GM12892 (cell line): ENCODE measurements at places on chromosomes 3 and 15.

- no peak for DNase-seq
Observed at GRCh38 chr3:14959359-14959943, 12.1 kb downstream of the NR2C2 start.

DNA sequence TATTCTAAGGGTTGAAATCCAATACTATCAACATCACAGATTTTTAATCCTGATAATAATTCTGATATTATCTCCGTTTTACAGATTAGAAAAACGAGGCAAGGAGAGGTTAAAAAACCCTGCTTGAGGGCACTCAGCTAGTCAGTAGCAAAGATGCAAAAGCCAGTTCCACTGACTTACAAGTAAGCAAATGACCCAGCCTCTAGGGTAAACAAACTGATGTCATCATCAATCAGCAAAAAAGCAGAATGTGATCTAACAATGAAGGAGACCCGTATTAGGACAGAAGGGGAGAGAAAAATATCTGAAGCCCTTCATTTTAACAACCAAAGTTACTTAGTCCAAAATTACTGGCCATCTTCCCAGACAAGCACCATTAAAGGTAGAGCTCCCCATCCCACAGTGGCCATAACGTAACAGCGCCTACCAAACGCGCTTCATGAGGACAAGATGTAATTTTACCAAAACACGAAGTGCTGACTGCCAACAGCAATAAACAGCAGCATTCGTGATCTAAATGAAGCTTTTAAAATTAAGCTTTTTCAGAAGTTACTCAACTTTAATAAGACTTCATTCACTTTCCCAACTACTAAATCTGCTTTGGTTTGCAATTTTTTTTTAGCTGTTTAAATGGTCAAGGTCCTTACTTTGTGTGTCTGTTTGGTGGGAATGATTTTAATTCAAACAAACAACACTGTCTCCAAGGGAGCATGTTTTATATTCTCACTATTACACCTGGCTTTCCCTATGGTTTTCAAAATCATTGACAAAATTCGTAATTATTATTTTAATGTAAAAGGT, 176.6 kb downstream of the OSBPL10 start:
- no peak for DNase-seq

GRCh38 chr3:181915551-181915950, 203.8 kb downstream of the SOX2 start:
- DNase-seq = no peak

GRCh38 chr3:124620600-124621063, 109.6 kb upstream of the UMPS start:
- no peak for DNase-seq

DNA sequence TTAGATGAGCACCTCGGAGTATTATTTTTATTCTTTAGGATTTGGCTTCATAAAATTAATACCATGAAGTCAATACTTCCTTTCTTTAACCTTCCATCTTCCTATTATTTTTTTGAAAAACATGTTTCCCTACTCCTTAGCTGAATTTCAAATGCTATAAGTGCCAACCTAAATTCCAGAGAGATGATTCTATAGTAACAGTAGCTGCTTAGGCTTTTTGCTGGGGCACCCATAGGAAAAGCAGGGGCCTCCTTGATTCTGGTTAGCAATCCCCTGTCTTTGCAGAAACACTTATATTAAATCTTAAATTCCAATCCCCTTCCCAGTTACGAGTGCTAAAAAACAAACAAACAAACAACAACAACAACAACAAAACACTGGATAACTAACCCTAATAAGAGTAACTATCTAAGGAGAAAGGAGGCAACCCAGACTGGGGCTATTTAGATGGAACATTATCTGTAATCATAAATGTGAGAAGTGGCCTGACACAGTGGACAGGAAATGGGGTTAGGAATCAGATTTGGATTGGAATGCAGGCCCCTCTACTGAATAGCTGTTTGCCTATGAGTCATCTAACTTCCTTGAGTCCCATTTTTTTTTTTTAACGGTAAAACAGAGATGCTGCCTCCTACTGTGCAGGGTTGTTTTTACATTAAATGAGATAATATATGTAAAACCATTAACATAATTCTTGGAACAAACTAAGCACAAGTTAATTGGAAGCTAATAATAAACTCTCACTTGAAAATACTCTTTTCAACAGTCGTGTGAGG, 148.1 kb downstream of the WDR72 start:
- DNase-seq = no peak

DNA sequence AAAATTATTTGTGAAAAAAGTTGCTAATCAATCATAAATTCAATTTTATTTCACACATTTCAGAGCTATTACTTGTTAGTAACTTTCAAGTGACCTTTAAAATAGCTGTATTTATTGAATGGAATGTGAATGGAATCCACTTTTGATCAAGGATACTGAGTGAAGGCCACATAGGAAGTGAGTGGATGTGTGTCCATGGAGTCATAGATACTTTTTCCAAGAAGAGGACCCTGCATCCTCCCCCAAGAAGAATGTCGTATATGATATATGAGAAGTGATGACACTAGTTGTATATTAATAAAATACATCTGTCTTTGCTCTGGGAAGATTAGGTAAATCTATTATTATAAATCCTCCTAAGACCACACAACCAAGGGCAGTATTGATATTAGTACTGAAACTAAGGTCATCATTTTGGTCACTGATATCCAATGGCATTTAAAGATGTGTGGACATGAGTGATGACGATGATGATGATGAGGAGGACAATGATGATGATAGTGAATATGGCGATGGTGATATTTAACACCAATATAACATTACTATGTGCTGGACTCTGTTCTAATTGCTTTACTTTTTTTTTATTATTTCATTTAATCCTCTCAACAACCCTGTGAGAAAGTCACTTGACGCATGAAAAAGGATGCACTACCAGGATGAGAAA, 493.0 kb upstream of the NR2F2 start:
- DNase-seq = no peak

- DNase-seq = no peak
Observed at GRCh38 chr3:74617776-74618175, 3.3 kb upstream of the CNTN3 start.

GRCh38 chr3:14885307-14885706, 62.1 kb upstream of the NR2C2 start:
- no peak for DNase-seq

DNA sequence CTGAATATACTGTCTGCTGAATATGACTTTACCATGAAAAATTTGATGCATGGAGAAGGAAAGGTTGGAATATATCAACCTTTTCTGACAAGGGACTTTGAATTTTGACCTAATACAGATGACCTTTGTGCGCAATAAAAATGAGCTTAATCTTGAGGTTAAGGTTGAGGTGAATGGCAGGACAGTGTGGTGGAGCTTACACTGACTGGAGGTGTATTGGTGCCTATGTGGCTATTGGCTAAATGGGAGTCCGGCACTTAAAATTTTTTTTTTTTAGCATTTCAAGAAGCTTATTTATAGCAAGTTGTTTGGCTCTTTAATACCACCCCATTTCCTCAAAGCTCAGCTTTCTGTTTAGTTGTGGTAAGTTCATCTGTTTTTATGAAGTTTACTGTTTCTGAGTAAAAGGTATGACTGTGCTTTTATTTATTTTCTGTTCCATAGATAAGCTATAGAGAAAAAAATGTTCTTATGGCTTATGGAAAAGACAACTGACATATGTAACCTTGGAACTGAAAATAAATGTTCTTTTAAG, 15.2 kb downstream of the CDIN1 start:
- DNase-seq = no peak

DNA sequence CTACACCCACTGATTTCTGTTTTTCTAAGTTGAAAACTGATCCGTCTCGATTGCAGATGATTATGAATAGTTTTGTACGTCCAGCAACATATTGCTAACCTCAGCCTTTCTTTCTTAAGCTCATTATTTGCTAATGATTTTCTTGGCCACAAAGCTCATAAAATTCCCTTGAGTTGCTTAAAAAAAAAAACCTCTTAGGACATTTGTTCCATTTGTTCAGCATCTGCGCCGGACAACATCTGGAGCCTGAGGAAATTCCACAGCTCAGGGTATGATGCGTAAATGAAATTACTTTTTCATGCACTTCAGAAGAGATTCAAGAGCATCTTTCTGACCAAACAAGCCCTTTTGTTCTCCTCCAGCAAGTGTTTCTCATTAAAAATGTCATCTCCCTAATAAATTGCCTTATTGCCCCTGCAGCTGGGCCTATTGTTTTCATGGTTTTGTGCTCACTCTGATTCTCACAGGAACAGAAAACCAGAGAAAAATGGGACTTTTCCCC, 249.1 kb upstream of the MCTP2 start:
- no peak for DNase-seq

DNA sequence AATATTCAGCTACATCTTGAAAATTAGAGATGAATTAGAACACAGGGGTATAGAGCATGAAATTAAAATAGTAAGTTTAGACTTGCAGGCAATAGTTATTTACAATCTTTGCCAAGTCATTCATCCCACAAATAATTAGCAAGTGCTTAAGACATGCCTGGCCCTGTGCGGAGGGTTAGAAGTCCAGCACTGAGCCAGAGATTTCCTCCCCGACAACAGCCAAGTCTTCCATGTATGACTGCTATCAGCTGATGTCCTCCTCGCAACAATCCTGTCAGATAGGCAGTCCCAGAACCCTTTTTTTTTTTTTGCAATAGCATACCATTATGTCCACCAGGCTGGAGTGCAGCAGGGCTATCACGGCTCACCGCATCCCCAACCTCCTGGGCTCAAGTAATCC, 14.6 kb downstream of the SIN3A start:
- no peak for DNase-seq

GRCh38 chr15:47466357-47466756, 250.9 kb upstream of the SEMA6D start:
- DNase-seq = no peak

GRCh38 chr3:197375001-197375441, 76.6 kb upstream of the DLG1 start:
- no peak for DNase-seq

- no peak for DNase-seq
Observed at GRCh38 chr3:163508206-163508605, 1570.1 kb downstream of the SI start.

GRCh38 chr3:170368921-170369320, 11.4 kb downstream of the SKIL start:
- DNase-seq = no peak

DNA sequence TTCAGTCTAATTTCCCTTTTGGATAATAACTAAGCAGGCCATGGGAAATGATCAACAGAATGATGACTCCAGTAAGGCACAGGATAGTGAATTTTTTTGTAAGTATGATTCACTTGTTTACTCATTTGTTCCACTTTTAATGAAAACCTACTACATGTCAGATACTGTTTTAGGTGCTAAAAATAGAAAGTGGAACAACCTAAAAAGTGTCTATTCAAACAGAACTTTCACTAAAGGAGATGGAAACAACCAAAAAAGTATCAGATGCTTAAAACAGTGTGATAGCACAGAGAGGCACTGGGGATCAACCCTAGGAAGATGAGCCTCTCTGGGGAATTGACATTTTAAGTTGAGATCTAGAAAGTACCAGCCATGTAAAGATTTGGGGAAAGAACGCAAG, 11.1 kb downstream of the RYK start:
- DNase-seq = no peak

DNA sequence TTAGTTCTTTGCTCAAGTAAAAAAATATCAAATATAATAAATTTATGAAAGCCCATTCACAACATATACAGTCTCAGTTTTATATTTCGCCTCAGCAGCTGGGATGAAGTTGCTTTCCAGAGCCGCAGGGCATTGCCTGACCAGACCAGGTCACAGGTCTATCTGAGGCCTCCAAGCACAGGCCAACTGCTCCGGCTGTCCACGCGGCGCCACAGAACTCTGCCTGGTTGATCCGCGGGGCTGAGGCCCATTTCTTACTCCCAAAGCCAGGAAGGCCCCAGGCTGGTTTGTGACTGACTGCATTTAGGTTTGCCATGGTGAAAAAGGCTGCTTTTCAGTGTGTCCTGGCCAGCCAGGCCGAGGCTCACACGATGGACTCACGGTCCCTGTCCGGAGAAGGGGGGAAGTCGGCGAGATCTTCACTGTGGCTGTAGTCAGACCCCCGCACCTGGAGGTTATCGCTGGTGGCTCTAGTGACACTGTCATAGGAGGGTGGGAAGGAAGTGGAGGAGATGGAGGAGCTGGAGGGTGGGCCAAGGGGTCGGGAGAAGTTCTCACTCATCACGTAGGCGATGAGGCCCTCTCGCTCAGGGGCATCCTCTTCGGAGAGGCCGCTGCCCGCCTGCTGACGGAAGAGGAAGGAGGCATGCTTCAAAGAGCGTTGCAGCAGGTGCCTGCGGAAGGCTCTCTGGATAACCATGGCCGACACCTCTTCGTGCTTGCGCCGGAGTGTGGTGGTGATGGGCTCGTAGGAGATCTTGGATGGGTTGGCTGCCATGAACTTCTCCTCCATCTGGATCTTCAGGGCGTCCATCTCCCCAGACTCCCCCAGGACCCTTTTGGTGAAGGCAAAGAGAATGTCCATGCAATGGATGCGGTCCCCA, 54.1 kb downstream of the EXOG start:
- no peak for DNase-seq

GRCh38 chr15:31177951-31178350, 76.4 kb upstream of the TRPM1 start:
- DNase-seq = no peak

GRCh38 chr15:60571008-60571420, 92.1 kb upstream of the ICE2 start:
- no peak for DNase-seq

DNA sequence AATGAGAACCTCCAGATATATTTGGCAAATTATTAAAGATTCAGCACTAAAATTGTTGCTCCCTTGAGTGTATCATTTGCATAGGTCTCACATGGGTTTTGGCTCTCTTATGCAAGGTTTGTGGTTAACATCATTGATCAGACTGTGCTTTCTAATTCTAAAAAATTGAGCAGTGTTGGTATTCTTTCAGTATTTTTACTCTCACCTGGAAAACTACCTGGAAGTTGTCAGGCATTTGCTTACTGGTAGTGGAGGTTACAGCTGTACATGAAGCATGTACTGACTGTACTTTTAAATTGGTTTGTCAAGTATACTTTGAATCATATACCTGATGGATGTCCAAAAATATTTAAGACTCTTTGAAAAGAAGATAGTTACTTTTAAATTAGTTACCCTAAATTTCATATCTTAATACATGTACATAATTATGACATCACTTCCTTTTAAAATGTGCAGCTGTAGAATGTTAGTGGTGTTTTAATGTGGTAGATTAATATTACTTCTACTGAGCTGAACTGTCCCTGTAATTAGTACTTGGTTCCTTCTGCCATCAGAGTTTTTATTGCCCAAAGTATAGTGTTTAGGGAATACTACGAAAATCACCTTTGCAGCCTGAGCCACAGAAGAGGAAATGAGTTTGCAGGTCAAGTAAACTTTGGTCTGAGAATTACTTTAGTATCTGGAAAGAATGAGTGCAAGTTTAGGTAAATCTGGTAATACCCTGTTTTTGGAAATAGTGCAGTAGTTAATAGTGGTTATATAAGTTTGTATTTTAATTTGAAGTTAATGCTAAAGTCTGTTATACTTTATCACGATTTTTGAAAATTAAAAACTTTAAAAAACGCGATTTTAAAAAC, 2.8 kb downstream of the CHD2 start:
- DNase-seq = no peak

- no peak for DNase-seq
Observed at GRCh38 chr15:93072411-93073394, 16.3 kb downstream of the RGMA start.

- DNase-seq = no peak
Observed at GRCh38 chr3:154044671-154045070, 76.5 kb upstream of the ARHGEF26 start.
